T-helper 2 cell (primary cell): ENCODE measurements at places on chromosomes 7 and 10.

GRCh38 chr7:135761751-135762488 lies 13.3 kb upstream of the FAM180A start:
- no peak for DNase-seq

DNA sequence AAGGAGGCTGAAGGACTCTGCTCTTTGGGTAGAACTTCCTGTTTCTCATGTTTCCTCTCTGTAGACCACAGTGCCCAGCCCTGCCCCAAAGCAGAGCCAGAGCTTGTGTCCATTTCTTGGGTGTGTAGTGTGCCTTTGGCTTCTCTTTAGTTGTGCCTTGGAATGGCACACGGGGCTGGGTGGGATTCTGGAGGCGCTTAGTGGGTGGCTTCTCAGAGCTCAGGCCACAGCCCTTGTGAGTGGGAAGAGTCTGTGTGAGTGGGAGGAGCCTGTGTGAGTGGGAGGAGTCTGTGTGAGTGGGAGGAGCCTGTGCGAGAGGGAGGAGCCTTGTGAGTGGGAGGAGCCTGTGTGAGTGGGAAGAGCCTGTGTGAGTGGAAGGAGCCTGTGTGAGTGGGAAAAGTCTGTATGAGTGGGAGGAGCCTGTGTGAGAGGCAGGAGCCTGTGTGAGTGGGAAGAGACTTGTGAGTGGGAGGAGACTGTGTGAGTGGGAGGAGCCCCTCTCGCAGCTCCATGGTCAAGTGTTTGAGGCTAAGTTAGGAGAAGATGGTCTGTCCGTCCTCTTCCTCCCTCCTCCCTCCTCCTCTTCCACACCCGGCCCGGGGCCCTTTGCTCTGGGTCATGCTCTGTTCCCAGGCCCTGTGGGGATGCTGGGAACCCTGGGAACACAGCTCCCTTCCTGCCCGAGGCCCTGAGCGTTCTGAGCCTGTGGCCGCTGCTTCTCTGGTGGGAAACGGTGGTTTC lies 153.0 kb downstream of the GRK5 start:
- no peak for DNase-seq

DNA sequence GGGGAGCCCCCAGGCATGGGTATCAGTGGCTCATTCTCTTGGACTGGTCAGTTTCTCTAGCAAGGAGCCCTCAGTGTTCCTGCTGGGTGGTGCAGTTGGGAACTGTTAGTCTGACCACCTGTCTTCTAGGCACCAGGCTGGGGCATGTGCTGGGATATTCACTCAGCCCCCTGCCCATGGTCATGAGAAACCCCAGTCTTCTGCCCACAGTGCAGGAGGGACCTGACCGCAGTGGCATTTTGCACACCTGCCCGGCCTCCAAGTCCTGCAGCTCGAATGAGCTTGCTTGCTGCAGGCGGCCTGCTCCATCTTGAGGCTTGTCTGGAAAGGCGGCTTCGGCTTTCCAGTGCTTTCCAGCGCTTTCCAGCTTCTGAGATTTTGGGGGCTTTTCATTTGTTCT lies 36.3 kb downstream of the CUX1 start:
- no peak for DNase-seq

- no peak for DNase-seq
These were observed 16.3 kb downstream of the SGMS1 start for GRCh38 chr10:50607356-50607925.

- no peak for DNase-seq
These were observed 329.3 kb downstream of the ELMO1 start for GRCh38 chr7:37119296-37119860.

DNA sequence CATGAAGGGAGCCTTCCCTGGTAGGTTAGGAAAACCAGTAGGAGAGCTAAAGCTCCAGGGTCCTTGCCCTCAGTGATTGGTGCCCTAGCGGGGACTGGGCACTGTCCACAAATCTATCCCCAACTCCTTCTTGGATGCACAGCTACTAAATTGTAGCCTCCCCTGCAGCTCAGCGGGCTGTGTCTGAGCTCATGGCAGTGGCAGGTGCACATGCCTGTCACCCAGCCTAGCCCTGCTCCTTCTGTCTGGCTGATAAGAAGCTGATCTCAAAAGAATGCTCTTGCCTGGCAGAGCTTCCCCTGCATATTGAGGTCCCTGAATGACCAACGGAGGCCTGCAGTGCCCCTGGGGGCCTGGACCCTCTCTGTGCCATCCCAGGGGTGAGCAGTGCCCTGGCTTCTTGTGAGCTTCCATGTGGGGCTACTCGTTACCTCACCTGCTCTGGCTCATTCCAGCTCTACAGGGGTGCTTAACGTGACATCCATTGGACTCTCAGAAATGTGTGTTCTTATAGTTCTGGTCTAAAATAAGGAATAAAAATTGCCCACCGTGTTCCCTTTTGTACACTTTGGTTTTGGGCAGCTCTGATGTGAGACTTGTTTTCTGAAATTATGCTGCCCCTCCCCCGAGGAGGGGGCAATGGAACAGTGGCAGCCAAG lies 59.8 kb upstream of the ANTXRL start:
- DNase-seq, result no peak

DNA sequence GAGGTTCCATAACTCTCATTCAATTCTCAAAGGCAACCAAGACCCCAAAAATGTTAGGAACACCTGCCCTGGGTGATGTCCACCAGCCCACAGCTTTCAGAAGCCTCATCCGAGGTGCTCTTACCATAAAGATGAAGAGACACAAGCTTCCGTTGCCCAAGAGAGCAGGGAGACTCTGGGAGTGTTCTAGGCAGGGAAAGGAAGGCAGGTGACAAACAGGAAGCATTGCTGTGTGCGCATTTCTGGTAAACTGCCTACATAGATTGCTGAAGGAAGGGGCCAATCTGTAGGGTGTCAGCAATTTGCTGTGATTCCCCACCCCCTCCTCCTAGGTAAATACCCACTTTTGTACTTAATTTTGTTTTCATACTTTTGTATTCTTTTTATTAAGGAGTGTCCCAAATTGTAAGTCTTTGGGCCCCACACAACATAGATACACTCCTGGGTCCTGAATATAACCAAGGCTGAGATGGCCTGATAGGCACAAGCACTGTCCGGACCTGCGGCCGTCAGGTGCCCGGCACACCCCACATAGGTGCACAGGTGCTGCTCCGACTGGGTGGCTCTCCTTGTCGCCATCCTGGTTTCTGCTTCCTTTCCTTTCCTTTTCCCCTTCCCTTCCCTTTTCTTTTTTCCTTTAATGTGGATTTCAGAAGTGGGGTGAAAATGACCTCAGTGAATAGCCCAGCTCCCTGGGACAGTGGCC lies 51.4 kb upstream of the SMNDC1 start:
- no peak for DNase-seq

DNA sequence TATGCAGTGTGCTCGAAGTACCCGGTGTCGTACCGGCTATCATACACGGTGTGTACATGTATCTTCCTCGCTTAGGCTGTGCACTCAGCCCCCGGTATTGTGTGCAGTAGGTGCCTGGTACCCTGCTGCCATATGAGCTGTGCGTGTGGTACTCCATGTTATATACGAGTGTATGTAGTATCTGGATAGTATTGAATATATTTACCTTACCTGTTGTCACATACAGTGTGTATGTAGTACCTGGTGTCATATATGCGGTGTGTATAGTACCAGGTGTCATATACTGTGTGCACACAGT lies 1.2 kb downstream of the ZMYND11 start:
- DNase-seq, result no peak
